ENCODE measurements at places on chromosomes 2 and 18.

DNA sequence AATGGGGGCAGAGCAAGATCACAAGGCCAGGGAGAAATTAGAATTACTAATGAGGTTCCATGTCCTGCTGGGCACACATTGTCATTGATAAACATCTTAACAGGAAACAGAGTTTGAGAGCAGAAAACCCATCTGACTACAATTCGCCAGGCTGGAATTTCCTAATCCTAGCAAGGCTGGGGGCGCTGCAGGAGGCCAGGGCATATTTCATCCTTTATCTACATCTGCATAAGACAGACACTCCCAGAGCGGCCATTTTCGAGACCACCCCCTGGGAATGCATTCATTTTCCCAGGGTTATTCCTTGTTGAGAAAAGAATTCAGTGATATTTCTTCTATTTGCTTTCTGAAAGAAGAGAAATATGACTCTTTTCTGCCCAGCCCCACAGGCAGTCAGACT, 152.7 kb downstream of the SUCLG1 start:
- DNase-seq = no peak

- no peak for DNase-seq
These were observed 106.7 kb upstream of the CTDP1 start for GRCh38 chr18:79572848-79573451.

DNA sequence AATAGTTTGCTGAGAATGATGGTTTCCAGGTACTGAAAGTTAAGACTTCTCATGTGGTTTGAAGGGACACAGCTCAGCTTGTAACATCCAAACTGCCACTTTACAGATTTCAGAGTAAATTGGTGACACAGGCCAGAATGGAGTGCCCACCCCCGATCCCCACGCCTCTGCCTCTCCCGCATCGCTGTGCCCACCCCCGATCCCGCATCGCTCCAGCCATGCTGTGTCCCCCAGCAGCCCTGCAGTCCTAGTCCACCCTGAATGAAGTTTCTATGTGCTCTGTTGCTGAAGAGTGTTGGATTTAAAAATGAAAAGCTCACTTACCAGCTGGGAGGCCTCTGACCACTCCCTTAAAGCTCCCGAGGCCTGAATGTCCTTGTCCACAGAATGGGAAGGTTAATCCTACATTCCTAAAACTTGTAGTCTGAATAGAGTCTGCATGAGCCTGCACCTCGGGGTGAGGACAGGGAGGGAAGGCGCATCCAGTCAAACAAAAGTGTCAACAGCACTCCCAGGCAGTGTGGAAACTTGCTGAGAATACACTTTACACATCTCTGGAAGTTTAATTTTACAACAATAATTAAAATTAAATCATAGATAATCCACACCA, 176.4 kb upstream of the ID2 start:
- no peak for DNase-seq

GRCh38 chr2:42926434-42927333, 134.3 kb upstream of the HAAO start:
- DNase-seq = no peak

GRCh38 chr2:120104772-120105171, 91.9 kb downstream of the EPB41L5 start:
- DNase-seq = no peak

DNA sequence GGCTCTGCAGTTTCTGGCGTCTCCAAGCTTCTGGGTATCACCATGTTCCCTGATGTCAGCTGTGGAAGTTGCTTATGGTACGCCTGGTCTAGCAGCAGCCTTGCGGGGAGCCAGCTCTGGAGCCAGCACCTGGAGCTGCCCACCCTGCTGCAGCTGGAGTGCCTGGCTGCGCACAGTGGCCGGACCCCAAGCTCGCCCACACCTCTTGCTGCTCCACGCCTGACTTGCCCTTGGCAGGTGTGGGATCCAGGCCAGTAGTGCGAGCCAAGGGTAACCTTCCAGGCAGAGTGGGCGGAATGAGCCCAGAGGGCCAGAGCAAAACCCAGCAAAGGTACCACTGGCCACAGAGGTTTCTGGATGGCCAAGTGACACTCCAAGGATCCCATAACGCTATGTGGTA, 13.2 kb upstream of the EML6 start:
- DNase-seq = no peak

DNA sequence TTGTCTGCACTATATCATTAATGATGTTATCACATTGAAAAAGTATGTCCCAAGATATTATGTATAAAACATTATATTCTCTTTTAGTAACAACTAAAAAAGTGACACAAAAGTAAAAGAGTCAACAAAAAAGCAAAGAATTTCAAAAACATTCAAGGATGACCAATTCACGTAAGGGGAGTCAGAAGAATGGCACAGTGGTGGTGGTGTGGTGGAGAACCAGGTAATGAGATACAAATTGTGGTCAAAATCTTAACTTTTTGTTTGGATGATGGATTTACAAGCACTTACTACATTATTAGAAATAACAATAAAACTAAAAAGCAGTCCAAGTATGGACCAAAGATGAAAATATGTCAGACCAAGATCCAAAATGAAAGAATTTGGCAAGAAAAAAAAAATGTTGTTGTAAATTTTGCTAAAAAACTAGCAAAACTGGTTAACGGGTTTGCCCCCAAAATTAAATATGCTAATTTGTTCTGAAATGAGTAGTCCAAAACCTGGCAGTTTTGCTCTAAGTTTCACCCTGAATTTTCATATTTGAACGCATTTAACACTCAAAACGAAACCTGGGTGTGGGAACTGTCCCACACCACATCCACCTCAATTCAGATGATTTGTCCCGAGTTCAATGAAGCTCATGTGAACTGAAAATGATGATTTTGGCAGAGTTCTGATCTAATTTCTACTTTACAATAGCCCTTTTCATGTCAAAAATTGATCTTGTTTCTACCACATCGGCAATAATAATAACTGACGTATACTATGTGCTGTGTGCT, 135.8 kb downstream of the IKZF2 start:
- DNase-seq = no peak

DNA sequence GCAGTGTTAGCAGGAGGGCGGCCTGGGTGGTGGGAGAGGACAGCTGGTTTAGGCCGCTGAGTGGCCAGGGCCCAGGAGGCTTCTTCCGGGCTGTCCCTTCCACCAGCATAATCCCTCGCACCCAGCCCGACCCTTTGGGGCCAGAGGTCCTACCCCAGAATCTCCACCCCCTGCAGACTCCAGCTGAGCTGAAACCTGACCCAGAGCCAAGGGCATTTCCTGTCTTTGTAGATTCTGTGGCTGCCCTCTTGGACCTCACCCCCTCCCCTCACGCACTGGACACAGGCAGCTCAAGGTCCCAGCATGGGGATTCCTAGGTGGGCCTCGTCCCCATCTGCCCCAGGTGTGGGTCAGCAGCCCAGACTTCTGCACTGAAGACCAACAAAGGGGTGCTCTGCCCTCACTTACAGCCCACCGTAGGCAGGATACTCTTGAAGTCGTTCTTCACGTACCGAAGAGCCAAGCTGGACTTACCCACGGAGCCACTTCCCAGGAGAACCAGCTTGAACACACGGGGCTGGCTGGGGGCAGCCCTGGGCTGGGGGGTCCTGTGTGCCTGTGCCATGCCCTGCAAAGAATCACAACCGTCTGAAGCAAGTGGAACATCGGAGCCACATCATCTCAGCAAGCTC, 4.8 kb downstream of the RAB17 start:
- no peak for DNase-seq

DNA sequence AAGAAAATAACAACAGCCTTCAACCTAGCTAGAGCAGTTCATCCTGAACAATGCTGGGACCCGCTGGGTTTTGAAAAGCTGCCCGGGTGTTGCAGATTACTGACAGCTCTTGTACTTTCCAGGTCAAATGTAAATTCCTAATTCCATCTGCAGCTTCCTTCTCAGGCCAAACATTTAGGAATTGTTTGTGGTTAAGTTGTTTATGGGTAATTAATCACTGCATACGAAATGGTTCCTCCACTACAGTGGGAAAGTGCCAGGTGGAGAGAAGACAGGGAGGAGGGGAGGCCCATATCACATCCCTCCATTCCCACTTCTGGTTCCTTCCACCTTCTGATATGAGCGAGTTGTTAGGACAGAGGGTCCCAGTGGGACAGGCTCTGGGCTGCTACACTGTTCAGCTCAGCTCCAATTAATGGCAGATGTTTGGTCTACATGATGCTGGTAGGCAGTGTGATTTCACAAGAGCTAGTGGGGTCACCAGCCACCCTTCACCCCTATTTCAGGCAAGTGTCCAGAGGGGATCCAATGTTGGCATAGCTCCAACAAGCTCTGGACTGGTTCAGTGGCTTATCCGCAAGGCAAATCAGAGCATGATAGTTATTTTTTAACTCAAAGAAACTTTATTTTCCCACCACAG, 112.9 kb upstream of the ACAA2 start:
- peak; percentile 27 for DNase-seq

DNA sequence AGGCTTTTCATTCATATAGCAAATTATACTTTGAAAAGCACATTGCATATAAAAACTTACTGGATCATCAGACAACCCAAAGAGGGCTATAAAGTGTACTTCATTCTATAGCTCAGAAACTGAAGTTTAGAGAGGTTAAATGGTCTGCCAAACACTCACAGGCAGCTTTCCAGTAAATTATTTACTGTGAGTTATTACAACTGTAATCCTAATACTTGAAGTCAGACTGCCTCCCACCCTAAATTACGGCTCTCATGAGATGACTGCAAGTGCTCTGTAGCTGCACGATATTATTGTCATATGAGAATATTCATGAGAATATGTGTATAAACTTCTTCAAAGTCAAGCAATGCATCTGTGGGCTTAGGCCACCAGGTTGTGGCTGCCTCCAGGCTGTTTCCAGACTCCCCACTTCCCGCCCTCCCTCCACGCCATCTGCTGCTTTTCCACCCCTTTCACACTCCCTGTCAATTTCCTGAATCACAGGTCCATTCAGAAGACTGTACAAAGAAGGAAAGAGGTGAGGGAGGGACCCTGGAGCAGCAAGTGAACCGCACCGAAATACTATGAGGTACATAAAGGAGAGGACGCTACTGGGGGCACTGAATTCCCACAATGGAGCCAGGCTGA, 111.1 kb upstream of the SPOPL start:
- DNase-seq = peak; percentile 75

GRCh38 chr2:20823917-20824316, 1.0 kb upstream of the LDAH start:
- no peak for DNase-seq

GRCh38 chr18:67428158-67428557, 88.4 kb downstream of the DSEL start:
- no peak for DNase-seq

- DNase-seq = no peak
These were observed 60.7 kb downstream of the RAB27B start for GRCh38 chr18:54888933-54889332.

GRCh38 chr2:75539955-75540716, 20.6 kb downstream of the EVA1A start:
- no peak for DNase-seq

DNA sequence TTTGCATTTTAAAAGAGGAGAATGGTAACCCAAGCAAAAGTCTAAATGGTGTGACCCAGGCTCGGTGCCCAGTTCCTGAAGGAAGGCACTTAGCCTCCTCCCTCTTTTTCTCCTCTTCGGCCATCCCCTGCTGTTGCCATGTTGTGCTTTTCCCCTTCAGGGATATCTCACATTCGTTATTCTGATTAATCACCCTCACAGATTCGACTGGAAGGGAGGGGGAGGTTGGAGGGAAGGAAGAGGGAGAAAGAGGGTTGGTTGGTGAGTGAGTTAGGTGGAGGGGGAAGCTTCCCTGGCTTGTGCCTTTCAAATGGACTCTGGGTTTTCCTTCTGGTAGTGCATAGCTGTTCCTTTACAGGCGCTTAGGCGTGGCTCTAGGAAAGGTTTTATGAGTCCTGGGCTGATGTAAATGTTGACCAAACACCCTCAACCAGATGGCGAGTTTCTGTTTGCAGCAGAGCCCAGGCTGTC, 39.0 kb upstream of the LYPD6B start:
- no peak for DNase-seq

GRCh38 chr18:71798986-71799673, 745.0 kb downstream of the CBLN2 start:
- DNase-seq = no peak

- DNase-seq = no peak
These were observed 73.2 kb downstream of the MBP start for GRCh38 chr18:77059294-77059916.

- DNase-seq = no peak
These were observed 52.5 kb downstream of the SETBP1 start for GRCh38 chr18:44733069-44733753.

DNA sequence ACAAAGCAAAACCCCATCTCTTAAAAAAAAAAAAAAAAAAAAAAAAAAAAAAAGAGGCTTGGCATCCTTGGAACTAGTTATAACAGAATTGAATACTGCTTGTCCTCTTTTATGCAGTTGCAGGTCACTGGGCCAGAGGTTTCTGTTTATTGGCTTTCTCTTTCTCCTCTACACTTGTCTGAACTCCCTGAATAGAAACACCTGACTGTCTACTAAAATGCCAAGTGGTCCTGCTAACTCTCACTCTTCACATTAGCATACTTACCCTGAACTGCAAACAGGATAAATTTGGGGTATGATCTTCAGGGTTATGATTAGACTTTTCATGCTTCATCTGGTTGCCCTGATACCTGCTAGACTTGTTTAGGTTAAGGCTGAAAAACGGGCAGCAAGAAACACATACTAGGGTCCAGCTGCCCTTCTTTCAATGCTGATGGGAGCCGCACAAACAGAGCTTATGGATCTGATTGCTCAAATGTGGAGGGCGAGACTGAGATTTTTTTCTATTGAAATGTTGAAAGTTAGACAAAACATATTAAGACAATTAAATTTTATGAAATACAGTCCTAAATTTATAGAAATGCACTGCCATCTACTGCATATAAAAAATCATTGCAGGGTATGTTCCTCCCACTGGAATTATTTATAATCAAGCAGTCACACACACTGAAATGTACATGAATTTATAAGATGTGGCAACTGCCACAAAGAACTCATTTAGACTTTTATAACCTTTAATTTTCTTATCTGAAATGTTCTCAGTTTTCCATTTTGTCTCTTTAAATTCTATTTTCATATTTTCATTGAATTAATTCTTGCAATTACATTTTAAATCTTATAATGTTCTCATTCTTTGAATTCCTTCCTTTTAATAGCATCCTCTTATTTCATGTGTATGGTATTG, 40.8 kb downstream of the GTF3C3 start:
- DNase-seq = peak; percentile 7

Data from NCI-H2171 (cell line).